Stimulated activated CD8-positive, alpha-beta memory T cell treated with anti-CD3 and anti-CD28 coated beads, Interleukin-7, amount 100 ng/mL, for 24 hours (primary cell): ENCODE measurements at places on chromosomes 7 and 10.

DNA sequence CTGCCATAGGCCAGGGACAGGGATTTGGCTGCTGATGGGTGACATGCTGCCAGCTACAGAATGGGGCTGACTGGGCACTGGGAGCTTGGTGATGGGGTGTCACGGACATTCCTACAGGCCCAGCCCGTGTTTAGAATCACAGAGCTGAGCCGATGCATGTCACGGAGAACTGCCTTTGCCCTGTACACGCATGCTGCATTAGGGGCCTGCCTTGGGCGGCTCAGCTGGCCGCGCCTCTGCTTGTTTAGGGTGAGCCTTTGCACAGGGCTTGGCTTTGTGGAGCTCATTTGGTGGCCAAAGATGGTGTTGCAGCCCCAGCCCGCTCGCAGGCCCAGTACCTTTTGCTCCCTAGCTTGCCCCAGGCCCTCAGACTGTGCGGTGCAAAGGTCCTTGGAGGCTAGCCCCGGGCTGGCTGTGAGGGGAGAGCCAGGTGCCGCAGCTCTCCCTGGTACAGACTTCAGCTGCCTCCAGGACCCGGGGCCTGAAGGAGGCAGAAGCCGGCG lies 108.4 kb upstream of the BTBD16 start:
- DNase-seq, result no peak

DNA sequence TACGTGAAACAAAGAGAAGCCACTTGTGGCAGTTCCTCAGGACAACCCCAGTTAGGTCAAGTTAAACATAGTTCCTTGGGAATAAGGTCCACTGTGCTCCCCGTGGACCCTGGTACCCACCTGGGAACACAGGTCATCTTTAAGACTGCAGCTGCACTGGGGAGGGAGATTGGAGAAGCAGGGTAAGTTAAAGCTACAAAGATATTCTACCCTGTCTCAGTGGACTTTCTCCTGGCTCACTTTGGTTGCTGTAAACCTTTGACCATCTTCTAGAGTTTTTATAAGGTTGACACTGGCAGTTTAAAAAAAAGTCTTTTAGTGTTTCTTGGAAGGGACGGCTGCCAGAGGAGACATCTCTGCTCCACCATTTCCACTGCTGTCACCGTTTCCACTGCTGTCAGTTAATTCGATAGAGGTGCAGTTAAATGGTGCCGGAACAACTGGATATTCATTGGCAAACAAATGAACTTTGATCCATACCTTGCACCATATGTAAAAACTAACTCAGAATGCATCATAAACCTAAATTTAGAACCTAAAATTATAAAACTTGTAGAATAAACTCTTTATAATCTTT lies 42.5 kb downstream of the LMTK2 start:
- DNase-seq, result no peak

DNA sequence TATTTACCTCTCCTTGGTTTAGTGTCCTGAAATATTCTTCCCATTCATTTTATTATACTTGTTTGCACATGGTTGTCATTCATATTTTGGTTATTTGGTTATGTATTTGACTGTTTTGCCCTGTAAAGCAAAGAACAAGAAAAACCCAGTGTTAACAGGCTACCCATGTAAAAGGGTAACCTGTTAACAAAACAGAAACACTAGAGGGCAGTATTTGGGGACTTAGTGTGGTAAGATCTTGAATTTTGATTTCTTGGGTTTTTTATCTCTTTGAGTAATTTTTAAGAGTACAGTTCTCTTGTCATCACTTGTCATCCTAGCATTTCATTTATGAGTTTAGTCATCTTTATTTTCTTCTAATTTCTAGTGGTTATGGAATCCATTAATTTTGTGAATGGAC lies 51.3 kb downstream of the POLL start:
- DNase-seq, result no peak

DNA sequence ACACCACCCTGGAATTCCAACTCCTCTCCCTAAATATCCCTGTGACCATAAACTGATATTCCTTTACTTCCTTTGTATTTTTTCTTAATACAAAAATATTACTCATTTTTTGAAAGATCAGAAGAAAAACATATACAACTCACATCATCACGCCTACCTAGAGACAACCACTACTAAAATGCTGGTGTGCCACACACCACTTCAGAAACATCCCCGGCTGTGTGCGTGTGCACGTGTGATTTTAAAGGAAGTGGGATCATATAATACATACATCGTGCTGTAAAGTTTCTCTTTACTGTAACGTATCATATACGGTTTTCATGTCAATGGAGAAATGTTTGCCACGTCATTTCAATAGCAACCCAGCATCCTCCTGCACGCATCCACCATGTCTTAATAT lies 76.5 kb downstream of the ITIH5 start:
- DNase-seq, result no peak

DNA sequence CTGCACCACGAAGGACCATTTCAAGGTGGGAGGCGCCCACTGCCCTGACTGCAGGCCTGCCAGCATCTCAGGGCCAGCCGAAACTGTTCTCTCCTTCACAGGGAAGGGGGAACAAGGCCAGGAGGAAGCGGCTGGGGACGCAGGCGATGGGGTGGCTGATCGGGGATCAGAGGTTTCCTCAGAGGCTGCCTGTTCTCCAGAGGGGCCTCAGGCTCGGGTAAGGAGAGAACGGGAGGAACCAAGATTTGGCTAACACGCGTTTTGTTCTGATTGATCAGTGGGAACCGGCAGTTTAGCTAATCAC lies 87.9 kb downstream of the DIP2C start:
- no peak for DNase-seq

GRCh38 chr7:155365146-155365874 lies 67.6 kb downstream of the INSIG1 start:
- no peak for DNase-seq

DNA sequence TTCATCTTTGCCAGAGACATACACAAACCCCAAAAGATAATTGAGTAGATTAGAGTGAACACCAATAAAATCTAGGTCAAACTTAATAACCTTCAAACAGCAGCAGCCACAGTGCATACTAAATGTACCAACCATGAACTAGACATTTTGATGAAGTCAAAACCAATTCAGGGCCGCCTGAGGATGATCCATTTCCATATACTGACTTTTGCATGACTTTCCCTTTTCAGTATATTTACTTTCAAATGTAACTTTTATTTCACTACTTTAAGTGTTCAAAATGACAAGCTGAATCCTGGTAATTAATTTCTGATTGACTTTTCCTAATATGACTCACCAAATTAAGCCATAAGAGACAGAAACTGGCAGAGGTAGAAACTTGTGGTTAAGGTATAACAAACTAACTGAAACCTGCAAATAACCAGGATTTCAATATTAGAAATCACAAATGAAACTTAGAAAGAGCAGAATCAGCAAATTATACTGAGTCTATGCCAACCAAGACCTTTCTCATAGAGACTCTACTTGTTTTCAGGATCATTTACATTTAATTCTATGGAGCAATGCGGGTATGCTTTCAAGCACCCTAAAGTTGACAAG lies 171.9 kb upstream of the LRRN3 start:
- no peak for DNase-seq

GRCh38 chr10:100157156-100157555 lies 28.7 kb downstream of the ERLIN1 start:
- DNase-seq, result no peak

DNA sequence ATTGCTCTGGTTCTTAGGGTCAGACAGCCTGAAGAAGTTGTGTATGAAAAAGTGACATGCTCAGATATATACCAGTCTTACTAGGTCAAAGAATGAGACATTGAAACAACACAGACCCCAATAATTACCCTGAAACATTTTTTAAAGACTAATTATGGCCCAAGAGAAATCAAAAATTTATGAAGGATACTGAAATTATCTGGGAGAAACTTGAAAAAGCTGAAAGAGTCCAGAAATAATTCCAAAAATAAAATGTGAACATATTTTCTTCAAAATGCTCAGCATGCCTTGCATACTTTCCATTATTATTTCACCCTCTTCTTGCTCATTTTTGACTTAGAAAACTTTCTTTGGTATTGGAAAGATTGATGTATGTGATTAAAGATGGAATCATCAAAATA lies 198.9 kb upstream of the CCDC6 start:
- no peak for DNase-seq
